ENCODE measurements at places on chromosomes 12 and 14.

GRCh38 chr14:52551205-52551604 is 1.1 kb downstream of the TXNDC16 start:
- no peak for DNase-seq

DNA sequence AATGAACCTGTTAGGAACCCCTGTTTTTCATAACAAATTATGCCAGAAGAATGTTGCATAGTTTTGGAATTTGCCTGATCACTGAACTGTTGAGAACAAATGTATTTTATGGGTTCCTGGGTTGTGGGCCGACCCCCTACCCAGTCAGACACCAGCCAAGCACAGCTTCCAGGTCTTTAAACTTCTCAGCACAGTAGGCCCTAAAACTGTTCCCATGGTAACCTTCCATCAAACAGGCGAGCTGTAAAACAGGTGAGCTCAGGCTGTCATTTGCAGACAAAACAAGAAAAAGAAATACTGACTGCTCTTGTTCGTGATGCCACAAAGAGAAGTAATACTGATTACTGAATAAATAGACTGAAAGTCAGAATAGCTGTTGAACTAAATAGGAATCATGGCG is 147.0 kb downstream of the PTPRO start:
- no peak for DNase-seq

- DNase-seq = no peak
Measured at GRCh38 chr12:69935651-69936100, 110.6 kb downstream of the MYRFL start.

DNA sequence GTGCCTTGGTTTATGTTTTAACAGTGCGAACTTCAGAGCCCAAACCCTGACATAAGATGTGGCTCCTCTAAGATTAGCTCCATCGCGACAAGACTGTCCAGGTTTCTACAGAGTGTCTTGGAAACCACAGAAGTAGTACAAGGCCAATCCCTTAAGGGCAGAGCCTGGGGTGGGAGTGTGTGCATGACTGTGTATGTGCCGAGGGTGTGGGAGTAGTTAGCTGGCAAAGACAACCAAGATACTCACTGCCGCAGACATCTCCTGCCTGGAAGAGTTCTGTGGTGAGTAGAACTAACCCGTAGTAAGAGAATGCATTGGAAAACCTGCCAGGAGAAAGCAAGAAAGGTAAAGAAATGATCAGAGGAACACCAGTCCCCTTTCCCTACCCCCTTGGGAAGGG is 54.1 kb downstream of the DAO start:
- no peak for DNase-seq

- DNase-seq = no peak
Measured at GRCh38 chr14:78164226-78164853, 5.8 kb upstream of the NRXN3 start.

- DNase-seq = no peak
Measured at GRCh38 chr14:77140359-77141213, 1.0 kb downstream of the ZDHHC22 start.

DNA sequence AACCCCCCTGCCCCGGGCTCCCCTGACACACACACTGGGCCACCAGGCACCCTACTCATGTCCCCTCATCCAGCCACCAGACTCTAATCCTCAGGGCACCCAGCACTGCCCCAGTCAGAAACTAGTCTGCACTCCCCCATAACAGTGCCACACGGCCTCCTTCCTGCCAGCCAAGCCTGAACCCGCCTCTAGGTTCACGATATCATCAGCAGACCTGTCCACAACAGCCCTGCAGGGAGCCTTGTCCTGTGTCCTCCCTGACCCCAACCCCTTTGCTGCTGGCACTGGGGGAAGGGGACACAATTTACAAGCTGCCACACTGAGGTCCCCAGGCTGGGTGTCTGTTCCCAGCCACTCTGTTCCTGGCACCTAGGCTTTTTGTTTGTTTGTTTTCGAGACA is 33.6 kb downstream of the LTBP2 start:
- no peak for DNase-seq

- no peak for DNase-seq
Measured at GRCh38 chr12:13369474-13370056, 173.0 kb downstream of the EMP1 start.

DNA sequence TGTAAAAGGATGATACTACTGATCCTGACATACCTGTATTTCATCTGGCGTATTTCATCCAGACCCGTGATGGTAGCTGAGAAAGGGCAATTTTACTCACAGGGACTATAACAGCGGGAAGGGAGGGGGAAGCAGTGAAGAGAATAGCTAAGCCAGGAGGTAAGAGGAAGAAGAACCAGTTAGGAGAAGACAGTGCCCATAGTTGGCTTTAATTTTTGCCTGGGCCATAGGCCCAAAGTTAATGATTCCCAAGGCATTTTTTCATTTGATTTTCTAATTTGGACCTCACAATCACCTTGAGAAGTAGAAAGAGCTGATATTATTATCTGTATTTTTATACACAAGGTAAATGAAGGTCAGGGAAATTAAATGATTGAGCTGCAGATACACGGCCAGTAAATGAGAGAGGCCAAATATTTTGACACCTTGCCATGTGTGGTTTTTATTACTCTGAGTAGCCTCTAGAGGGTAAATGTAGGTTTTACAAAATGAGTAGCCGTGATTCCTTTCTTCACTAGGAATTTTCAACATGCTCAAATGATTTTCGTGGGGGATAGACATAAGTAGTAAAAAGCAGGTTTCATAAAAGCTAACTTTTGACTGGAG is 382.2 kb downstream of the FUT8 start:
- DNase-seq = no peak

GRCh38 chr12:48681399-48681709 is 684 bp downstream of the KANSL2 start:
- DNase-seq = no peak

DNA sequence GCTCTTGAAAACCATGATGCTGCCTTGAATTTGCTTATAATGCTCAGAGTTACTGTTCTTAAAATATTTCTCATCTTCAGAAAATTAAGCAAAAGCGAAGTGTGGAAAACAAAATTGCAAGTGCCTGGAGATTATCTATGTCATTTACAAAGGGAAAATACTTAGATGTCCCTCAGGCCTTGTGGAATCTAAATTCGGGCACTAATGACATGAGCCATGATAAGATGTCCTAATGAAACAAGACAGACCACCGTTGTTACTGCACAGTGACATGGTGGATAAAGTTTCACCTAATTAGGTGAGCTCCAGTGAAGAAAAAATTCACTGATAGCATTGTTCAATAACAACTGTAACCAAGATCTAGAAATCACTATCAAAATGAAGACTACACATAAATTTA is 30.4 kb downstream of the PPP1R13B start:
- DNase-seq = no peak

DNA sequence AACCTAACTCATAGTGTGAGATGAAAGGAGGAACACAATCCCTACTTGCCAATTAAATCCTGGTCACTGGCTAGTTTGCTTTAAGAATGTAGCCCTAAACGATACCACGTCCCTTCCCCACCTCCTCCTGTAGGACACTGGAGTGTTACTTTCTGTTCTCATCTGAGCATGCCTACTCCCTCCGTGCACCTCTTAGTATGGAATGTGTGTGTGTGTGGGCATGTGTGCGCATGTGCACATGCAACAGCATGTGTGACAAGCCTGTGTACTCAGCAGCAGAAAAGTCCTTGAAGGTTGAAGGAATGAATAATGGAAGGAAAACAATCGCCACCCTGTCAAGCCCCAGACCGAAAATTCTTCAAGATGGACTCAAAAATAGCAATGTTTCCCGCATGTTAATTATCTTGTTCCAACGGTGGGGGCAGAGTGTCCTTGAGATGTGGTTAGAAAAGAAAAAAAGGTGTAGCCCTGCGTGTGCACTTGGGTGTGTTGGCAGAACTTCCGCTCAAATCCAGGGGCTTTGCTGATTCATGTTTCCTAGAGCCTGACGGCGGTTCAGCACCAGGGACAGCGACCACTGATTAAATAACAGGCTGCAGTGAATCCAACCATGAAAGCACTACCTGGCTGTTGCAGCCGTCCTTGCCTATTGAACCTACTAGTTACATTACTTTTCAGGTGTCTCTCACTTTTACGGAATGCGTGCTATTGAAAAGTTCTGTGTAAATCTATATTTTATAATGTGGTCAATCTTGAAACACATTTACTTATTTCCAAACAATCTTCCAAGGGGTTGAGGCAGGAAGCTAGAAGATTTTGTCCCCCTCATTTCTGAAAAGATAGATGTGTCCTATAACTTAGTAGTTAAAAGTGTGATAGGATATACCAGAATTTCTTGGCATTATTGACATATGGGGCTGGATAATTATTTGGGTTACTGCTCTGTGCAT is 79.8 kb downstream of the SRRM4 start:
- DNase-seq = peak; percentile 8

- peak; percentile 19 for DNase-seq
Measured at GRCh38 chr14:64438181-64438841, 27.0 kb upstream of the AKAP5 start.

DNA sequence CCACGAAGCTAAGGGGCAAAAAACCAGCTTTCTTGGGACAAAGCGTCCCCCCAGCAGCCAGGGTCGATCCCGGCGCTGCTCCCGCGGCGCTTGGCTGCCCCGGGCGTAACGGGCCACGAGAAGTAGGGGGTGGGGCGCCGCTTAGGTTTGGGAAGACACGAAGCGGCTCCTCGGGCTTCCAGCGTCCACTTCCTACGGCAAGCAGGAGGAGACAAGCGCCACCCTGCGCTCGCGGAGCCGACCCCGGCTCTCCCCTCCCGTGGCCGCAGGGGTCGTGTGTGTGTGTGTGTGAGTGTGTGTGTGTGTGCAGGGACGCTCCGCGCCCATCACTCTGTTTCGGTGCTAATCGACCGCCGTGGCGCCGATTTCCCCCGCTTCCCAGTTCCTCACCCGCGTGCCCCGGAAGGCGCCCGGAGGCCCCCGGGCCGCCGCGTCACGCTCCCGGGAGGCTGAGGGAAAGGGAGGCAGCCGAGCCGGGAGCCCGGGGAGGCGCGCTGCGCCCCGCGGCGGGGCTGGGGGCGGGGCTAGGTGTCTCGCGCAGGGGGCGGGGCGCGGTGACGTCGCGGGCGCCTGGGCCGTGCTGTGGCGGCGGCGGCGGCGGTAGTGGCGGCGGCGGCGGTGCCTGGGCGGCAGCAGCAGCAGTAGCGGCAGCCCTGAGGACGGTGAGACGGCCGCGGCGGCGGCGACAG is at the start of gene ERC1:
TSS of gene ERC1 (plus strand) at position 563 of the 689 bp plus-strand sequence. CDS start 36,681 bp downstream, outside the sequence.
- DNase-seq = peak; percentile 71

DNA sequence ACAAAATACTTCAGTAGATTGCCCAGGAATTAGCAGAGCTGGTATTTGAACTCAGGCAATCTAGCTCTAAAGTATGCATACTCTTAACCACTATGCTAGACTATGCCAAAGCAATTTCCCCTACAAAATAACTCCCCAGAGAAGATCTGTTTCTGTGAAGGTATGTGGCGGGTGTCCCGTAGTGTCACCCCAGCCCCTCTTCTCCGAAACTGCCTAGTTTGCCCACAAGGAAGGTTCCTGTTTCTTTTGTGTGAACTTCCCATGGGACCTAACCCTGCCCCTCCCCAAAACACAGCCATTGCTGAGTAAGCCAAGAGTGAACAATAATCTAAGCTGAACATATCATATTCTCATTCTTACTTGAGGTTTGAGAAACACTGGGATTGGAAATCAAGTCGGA is 15.5 kb upstream of the RAP1B start:
- no peak for DNase-seq

- no peak for DNase-seq
Measured at GRCh38 chr14:50773632-50774541, 57.1 kb downstream of the NIN start.

DNA sequence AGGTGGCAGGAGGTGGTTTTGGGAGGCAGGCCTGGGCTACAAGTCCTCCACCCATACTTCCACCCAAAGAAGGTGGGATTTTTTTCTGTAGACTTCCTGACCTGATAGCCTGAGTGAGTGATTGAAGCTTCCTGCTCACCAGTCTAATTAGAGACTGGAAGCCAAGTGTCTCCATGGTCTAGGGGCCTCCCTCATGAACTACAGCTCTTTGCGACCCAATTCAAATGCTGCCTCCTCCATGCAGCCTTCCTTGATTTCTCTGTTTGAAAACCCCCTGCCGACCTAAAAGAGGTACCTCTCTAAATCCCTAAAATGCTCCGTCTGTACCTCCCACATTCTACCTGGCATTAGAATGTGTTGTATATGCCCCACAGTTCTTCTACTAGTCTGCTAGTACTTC is 124.9 kb downstream of the PLXNC1 start:
- no peak for DNase-seq

DNA sequence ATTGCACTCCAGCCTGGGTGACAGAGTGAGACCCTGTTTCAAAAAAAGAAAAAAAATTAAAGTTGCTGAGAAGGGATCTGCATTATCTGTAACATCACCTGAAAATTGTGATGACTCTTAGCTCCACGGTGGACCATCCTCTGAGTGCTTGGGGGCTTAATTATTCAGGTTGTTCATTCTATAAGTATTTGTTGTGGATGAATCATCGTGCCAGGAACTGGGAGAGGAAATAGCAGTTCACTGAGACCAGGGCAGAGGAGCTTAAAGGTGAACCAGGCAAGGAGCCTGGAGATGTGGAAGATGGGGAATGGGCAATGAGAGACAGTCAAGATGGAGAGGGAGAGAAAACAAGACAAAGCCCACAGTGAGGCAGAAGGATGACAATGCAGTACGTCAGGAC is 25.5 kb upstream of the GSC start:
- no peak for DNase-seq

DNA sequence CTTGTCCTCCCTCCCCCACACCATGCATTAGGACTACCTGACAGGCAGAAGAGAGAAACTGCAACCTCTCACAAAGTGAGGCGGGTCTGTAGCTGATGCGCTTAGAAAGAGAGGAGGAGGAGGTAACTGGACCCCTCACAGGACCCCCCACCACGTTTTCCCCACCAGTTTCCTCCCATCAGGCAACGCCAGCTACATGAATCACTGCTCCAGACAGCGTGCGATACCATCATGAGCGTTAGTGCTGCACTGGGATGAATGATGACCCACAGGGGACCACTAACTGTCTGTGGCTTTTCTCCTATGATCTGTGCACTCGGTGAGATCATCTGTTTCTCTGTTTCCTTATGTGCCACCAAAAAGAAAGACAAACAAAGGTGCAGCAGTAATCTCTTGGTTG is 77.7 kb downstream of the KCNK10 start:
- DNase-seq = no peak

DNA sequence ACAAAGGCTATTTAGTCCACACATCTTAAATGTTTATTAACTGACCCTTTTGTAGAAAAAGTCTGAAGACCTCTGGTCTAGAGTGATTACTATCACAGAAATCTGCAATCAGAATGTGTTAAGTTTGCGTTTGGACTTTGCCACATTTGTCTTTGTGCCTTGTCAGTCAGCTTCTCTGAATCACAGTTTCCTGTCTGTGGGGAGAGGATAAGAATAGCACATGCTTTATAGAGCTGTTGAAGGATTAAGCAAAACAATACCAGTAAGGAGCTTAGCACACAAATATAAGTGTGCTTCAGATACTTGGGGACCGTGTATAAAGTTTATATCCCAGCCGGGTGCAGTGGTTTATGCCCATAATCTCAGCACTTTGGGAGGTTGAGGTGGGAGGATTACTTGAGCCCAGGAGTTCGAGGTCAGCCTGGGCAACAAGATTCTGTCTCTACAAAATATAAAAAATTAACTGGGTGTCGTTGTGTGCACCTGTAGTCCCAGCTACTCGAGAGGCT is 63.0 kb upstream of the BTG1 start:
- DNase-seq = peak; percentile 82

GRCh38 chr12:27508736-27509431 is 15.1 kb upstream of the PPFIBP1 start:
- DNase-seq = no peak

Measured in pulmonary artery endothelial cell (primary cell).